ENCODE measurements at places on chromosomes 3 and 15. TPM values are rescaled to one million over a fixed set of nuclear protein-coding genes. Genes with fewer than 3 reads are reported as not detected.

The MOBP gene
- not detected for total RNA-seq

The ZFYVE19 gene
- 27.2 TPM for total RNA-seq

The SCN10A gene
- not detected for total RNA-seq

The HDAC11 gene
- 1.8 TPM for total RNA-seq

The SCN11A gene
- total RNA-seq = 0.03 TPM

The ANKRD34C gene
- not detected for total RNA-seq

The EHHADH gene
- 2.1 TPM for total RNA-seq

The TSPAN3 gene
- total RNA-seq = 13.6 TPM

The MED12L gene
- total RNA-seq = 0.26 TPM

The SH2D7 gene
- total RNA-seq = not detected

The LRRC34 gene
- total RNA-seq = 4.3 TPM

The OXTR gene
- total RNA-seq = 0.18 TPM

The RAD51 gene
- total RNA-seq = 44.5 TPM

The FBXW12 gene
- not detected for total RNA-seq

The NPAP1 gene
- not detected for total RNA-seq

The SI gene
- not detected for total RNA-seq

The TEX55 gene
- total RNA-seq = not detected

The CCK gene
- total RNA-seq = not detected

The ITIH4 gene
- total RNA-seq = 11.8 TPM

The A4GNT gene
- not detected for total RNA-seq

The SPSB4 gene
- not detected for total RNA-seq

The SLC38A3 gene
- not detected for total RNA-seq

The SCN5A gene
- total RNA-seq = 0.14 TPM

The SERPINI2 gene
- not detected for total RNA-seq

The PLEKHO2 gene
- 22.2 TPM for total RNA-seq
